GM06990 (cell line): ENCODE measurements at places on chromosomes 2 and 18.
A peak's percentile ranks its signal among the peaks of the same experiment; 100 is the strongest.

DNA sequence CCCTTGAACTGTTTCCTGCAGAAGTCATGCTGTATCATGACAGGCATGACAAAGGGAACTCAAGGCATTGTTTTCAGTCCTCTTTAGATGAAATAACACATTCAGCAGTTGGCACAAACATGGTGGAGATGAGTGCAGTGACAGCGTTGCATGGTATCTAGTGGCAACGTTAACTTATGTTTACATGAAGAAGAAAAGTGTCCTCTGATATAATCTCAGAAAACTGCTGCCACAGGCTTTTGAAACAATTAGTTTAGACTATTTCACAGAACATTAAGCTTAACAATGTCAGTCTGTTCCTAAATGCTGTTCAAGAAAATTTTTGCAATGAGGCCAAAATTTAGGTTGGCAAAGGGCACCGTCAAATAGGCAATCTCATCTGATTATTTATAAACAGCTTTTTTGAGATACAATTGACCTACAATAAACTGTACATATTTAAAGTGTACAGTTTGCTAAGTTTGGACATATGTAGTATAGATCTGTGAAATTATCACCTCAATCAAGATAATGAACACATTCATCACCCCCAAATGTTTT is 64.7 kb downstream of the LYPD6B start:
- no peak for DNase-seq

DNA sequence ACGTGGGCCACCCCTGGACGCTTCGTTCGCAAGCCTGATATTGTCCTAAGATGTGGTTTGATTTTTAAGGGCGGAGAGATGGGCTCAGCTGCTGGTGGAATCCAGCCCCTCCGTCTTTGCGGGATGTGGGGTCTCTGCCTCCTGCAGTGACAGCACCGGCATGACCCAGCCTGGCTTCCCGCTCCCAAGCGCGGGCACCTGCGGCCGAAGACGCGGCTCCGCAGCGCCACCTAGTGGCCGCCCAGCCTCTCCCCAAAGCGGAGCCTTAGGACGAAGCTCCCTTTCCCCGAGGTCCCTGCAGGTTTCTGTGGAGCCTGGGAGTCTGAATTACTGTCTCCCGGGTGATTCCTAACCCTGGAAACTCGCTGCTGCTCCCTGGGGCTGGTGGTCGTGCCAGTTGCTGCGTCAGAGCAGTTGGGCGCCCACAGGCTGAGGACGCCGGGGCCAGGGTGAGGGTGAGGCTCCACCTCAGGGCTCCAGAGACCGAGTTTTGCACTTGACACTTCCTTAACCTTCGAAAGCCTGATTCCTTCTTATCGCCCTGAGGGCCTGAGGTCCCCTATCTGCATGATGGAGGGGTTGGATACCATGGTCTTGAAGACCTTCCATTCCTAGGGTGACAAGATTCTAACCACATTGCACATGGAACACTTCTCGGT is 137.5 kb downstream of the TPO start:
- DNase-seq, result peak; percentile 36

GRCh38 chr2:23122681-23123215 is 262.2 kb upstream of the KLHL29 start:
- DNase-seq, result no peak

- no peak for DNase-seq
Observed at GRCh38 chr2:172342078-172342477, 85.3 kb upstream of the ITGA6 start.

DNA sequence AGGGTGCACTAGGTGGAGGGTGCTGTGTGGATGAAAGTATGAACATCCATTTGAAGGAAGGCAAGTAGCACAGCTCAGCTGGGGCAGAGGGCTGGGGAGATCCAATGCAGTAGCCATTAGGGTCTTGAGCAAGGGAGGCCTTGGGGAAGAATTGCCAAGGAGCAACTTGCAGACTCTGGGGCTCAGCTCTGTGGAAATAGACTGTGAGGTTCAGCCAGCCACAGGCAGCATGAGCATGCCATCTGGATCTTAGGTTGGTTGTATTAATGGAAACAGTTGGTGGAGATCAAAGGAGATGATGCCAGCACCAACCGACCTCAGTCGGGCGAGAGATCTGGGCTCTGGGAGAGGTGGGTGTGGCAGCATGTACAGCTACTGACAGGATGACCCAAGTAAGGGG is 5.6 kb downstream of the ZAP70 start:
- DNase-seq, result no peak

DNA sequence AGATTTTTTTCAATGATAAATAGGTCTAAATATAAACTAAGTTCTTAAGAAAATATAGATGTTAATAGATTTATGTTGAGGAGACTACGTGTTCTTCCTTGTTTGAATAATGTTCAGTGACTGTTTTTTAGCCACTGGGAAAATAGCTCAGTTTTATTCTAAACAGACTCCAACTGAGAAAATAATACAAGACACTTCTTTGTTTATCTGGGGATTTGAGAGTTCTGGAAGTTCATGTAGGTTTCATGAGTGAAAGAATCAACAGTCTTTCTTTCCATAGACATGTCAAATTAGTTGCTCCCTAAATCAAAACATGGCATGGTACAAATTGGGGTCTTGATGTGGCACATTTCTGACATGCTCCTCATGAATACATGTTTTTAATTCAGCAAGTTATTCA is 177.7 kb downstream of the MREG start:
- DNase-seq, result no peak

- DNase-seq, result no peak
Observed at GRCh38 chr18:60739212-60739611, 366.6 kb upstream of the MC4R start.

- no peak for DNase-seq
Observed at GRCh38 chr2:239814861-239815601, 210.1 kb downstream of the NDUFA10 start.

GRCh38 chr2:94958245-94958644 is 67.3 kb upstream of the MAL start:
- no peak for DNase-seq

DNA sequence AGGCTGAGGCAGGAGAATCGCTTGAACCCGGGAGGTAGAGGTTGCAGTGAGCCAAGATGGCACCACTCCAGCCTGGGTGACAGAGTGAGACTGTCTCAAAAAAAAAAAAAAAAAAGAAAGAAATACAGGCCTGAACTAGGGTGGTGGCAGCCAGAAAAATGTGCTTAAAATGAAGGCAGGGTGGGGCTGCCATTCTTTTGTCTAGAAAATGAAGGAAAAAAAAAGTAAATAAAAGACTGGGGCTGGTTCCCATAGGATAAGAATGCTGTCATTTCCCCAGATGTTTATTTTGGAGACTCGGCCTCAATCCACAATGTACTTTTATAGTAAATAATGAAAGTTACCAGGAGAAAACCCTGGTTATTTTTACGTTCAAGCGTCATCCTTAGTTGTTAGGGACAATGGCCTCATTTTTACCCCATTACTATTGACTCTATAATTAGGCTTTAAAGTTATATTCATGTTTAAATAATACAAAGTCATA is 58.9 kb downstream of the ATP8B1 start:
- DNase-seq, result no peak

GRCh38 chr2:128323555-128323931 is 4.9 kb upstream of the HS6ST1 start:
- no peak for DNase-seq

DNA sequence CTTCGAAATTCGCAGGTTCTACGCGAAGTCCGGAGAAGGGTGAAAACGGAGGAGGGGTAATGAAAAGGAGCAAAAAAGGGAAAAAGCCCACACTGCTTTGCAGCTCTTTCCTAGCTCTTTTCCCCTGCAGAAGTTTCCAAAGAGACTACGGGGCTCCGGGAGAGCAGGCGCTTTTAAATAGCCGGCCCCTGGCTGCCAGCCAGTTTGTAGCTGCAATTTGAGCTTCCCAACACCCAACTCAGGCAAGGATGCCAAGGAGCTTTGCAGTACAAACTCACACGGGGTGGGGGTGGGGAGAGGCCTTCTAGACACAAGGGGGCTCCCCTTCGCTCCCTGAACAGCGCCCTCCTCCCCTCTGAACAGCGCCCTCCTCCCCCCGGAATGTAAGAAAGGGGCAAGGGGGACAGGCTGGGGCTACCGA is at the start of gene IGFBP5:
IGFBP5 (minus strand) TSS at position 149 of the 421 bp plus-strand sequence. CDS start 774 bp downstream, outside the sequence.
- no peak for DNase-seq

- no peak for DNase-seq
Observed at GRCh38 chr18:37544713-37545112, 20.9 kb downstream of the CELF4 start.

DNA sequence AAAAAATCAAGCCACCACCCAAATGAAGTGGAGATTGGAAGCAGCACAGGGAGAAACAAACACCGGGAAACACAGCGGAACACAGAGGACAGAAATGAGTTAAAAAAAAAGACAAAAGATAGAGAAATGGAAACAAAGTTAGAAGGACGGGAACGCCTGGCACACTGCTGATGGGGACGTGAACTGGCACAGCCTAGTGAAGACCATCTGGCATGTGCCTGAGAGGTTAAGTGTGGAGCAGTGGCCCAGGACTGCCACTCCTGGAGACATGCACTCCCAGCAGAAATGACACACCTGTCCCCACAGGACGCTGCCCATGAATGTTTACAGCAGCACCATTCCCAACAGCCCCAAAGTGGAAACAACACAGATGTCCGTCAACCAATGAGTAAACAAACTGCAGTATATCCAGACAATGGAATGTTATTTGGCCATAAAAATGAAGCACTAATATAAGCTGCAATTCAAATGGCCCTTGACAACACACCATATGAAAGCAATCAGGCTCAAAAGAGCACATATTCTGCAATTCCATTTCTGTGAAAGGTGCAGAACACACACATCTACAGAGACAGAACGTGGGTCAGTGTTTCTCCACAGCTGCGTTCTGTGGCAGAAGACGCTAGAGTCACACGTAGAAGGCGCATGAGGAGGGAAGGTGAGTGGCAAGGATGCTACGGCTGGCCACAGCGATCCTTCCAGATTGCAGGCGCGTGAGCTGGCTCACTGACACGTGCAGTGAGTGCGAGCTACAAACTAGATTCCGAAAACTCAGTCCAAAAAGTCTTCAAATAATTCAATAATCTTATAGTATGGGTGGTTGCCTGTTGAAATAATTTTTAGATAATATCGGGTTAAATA is 24.6 kb downstream of the THAP4 start:
- DNase-seq, result no peak

DNA sequence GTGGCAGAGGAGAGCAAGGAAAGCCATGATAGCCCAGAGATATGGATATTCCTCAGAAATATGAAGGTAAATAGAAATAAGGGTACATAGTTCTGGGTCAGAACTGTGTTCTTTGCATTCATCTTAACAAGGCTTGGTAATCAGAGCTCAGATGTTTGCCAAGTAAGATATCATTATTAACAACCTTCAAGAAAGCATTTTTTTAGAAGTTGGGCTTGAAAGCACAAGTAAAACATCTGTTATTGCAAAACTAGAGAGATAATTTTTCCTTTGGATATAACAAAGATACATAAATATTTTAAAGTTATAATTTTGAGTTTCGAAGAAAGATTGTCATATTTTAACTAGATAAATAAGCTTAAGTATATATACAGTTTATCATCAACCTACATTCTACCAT is 171.4 kb downstream of the ZNF804A start:
- DNase-seq, result no peak

GRCh38 chr2:134852518-134852917 is 14.1 kb downstream of the ACMSD start:
- DNase-seq, result no peak

- no peak for DNase-seq
Observed at GRCh38 chr2:224111576-224111975, 72.5 kb upstream of the SERPINE2 start.

- DNase-seq, result peak; percentile 29
Observed at GRCh38 chr2:237427769-237428506, 14.0 kb upstream of the COL6A3 start.
